ENCODE measurements at places on chromosomes 13 and 19.
A peak's percentile ranks its signal among the peaks of the same experiment; 100 is the strongest.

DNA sequence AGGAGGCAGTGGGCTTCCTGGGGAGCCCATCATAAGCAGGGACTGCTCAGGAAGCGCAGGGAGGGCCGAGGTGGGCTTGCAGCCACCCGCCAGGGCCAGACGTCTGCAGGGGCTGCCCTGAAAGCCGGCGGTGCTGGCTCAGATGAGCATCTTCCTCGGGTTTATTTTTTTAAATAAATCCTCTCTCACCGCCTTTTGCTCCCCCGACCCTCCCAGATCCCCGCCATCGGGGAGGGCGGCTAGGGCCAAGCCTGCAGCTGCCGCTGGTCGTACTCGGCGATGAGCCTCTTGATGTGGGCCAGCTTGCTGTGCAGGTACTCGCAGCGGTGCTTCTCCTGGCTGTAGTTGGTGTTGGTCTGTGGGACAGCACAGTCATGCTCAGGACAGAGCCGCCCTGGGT is 6.6 kb upstream of the ISYNA1 start:
- DNase-seq = no peak

- no peak for DNase-seq
Measured at GRCh38 chr19:15635016-15635805, 5.5 kb upstream of the CYP4F3 start.

DNA sequence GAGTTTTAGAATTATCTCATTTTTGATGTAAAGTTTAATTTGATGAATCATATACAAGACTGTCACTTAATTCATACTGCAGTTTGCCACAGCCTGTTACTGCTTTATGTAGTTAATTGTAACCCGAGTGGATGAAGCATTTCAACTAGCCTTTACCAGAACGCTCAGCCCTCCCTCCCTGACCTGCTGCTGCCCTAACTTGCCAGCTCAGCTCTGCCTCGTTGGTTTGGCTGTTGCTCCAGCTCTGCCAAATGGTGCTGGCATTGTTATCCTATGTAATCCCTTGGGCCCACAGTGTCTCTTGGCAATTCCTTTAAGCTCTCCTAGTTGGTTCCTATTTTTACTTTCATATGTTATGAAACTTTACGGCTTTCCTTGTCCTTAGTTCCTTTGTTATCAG is 113.3 kb downstream of the LMO7 start:
- DNase-seq = no peak

DNA sequence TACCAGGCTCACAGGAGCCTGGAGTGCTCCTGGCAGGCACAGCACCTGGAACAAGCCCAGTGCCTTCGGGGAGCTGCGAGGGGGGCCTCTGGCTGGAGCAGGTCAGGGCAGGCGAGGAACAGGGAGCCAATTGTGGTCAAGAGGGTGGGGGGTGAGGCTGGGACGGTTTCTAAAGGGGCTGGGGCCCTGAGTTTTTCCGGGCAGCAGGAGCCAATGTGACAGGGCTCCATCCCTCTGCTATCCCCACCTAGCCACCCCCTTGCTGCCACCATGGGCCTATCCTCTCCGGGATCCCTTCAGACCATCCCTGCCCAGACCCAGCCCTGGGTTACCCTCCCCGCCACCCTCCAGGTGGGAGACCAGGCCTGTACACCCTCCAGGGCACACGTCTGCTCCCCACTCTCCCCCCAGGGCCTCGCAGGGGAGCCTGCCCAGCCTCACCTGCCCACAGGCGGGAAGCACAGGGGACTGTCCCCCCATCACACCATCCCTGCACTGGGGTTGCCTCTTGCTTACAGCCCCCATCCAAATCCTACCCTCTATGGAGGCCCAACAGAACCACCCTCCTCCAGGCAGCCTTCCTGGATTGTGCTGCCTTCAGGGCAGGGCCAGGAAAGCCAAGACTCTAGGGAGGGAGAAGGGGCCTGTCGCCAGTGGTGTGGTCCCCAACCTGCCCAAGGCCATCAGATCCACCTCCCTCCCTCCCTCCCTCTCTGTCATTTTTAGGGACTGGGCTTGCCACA is 121.0 kb downstream of the URI1 start:
- no peak for DNase-seq

DNA sequence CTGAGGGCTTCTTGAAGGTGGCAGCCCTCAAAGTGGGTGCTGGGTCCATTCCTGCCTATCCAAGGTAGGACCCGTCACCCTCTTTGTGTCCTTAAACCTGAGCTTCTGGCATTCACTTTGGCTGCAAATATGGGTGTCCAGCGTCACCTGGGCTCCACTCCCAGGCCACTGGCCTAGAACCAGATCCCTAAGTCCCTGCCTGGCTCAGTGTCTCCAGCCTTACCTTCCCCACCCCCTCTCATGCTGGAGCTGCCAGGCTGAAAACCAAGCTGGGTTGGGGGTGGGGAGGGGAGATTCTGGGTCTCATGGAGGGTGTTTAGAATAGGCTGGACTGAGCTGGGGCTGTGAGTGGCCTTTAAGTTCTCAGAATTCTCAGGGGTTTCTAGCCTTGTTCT is 12.4 kb downstream of the PDE4A start:
- DNase-seq = no peak

GRCh38 chr13:91347202-91347995 is at the start of gene MIR17HG:
Gene MIR17HG (plus strand): TSS chr13:91347687.
- peak; percentile 90 for DNase-seq

DNA sequence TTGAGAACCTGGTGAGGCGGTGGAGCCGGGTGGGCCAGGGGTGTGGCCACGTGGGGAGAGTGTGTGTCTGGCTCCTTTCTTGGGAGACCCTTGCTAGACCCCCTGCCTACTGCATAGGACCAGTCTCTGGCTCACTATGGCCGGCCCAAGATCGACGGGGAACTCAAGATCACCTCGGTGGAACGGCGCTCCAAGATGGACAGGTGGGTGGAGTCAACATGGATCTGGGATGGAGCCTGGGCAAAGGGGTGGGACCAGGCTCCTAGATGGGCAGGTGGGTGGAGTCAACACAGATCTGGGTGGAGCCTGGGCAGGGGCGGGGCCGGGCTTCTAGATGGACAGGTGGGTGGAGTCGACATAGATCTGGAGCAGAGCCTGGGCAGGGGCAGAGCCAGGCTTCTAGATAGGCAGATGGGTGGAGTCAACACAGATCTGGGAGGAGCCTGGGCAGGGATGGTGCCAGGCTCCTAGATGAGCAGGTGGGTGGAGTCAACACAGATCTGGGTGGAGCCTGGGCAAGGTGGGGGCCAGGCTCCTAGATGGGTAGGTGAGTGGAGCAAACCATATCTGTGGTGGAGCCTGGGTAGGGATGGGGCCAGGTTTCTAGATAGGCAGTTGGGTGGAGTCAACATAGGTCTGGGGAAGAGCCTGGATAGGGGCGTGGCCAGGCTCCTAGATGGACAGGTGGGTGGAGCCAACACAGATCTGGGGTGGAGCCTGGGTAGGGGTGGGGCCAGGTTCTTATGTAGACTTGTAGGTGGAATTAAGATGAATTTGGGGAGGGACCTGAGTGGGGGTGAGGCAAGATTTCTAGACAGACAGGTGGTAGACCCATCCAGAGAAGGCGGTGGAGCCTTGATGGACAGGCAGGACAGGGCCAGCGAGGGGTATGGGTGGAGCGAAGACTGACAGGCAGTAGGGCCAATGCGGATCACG is 56.5 kb downstream of the VAV1 start:
- no peak for DNase-seq

DNA sequence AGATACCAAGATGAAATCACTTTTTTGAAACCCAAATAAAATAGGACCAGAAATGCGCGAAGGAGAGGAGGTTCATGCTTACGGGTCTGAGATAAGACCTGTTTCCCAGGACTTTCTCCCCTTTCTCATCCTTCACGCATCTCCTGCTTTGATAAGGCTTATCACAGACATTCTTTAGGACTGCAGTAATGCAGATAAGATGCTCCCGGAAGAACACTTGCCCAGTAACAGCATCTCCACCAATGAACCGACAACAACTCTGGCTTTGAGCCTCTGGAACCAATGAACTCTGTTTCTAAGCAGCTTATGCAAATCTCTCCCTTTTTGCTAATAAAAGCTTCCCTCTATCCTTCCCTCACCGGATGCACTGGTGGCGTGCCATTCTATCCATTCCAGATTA is 783.4 kb upstream of the ARGLU1 start:
- no peak for DNase-seq

GRCh38 chr13:46385946-46386345 is 1.1 kb downstream of the RUBCNL start:
- no peak for DNase-seq

- no peak for DNase-seq
Measured at GRCh38 chr13:76516013-76516412, 370.2 kb downstream of the KCTD12 start.

- no peak for DNase-seq
Measured at GRCh38 chr13:36512771-36513170, 80.5 kb downstream of the CCNA1 start.

DNA sequence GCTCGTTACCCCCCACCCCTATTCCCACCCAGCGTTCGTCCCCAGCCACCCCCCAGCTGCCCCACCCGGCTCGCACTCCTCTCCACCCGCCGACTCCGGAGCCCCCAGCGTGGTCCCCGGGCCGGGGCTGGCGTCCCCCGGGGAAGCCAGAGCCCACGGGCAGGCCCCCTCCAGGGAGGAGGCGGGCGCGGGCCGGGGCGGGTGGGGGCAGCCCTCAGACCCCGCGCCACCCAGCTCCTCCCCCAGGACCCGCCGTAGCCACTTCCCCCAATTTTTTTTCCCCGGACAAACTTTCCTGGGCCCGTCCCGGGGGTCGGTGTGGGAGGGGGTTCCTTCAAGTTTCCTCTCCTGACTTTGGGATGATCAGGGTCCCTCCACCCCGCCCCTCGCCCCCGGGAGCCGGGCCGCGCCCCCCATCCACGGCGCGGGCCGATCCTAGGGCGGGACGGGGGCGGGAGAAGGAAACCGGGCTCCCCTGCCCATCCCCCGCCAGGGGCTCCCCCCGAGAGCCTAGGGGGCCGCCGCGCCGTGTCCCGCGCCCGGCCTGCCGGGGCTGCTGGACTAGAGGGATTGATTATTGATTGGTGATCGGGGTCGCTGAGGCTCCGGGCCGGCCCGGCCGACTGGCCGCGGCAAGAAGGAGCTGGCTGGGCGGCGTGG is 927 bp upstream of the TSHZ3 start:
- peak; percentile 54 for DNase-seq

DNA sequence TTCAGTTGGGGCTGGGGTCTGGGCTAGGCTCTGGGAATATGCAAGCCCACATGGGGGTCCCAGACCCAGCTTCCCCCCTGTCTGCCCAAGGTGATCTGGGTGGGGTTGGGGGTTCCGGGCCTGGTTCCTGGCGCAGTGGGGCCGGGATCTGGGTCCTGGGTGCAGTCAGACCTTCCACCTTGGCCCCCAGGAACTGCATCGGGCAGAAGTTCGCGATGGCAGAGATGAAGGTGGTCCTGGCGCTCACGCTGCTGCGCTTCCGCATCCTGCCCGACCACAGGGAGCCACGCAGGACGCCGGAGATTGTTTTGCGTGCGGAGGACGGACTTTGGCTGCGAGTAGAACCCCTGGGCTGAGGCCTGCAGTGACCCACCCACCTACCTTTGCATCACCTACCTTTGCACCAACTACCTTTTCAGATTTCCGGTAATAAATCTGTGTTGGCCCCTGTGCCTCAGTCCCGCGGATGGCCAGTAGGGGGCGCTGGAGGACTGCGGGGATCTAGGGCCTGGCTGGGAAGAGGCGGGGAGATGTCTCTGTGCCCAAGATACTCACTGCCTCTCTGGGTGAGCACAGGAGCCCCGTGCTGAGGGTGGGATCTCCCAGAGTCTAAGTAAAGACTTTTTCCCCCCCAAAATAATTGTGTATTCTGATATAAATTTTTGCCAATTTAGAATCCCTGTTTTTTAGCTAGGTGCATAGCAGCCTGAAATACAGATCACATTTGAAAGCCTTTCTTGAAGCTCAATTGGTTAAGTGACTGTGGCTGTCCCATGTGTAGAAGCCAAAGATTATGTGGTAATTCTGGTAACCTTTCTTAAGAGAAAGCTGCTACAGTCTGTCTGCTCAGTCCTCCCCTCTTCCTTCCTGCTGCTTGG is 11.5 kb upstream of the CYP4F3 start:
- DNase-seq = peak; percentile 38

DNA sequence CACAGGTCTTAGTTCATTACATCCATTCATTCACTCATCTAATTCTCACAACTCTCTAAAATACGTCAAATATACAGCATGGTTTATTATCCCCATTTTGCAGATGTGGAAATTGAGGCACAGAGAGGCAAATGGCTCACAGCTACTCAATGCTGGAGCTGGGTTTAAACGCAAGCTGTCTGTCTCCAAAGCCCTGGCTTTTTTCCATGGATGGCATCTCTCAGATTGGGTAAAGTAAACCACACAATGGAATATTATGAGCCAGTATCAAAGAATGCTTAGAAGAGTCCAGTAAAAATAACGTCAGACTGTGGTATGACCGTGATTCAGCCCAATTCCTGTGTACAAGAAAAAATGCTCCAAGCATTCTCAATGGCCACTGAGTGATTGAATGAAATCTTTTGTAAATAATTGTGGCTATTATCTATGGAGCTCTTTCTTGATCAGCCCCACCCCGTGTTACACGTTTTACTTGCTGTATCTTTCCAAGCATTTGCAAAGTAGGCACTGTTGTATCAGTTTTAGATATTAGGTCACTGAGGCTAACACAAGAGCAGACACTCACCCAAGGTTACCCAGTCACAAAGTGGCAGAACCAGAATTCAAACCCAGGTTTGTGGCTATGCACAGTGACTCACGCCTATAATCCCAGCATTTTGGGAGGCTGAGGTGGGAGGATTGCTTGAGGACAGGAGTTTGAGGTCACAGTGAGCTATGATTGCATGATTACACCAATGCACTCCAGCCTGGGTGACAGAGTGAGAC is 5.5 kb upstream of the ACP7 start:
- no peak for DNase-seq

- DNase-seq = no peak
Measured at GRCh38 chr13:32036126-32036695, 4.6 kb downstream of the FRY start.

- no peak for DNase-seq
Measured at GRCh38 chr13:105346141-105346775, 1189.2 kb downstream of the EFNB2 start.

GRCh38 chr13:86681223-86681622 is 882.0 kb upstream of the SLITRK6 start:
- DNase-seq = no peak

GRCh38 chr13:28659621-28659970 is 666 bp downstream of the POMP start:
- DNase-seq = peak; percentile 8

- no peak for DNase-seq
Measured at GRCh38 chr13:91417660-91418325, 19.4 kb downstream of the GPC5 start.

- DNase-seq = no peak
Measured at GRCh38 chr13:41681587-41681986, 224.2 kb downstream of the RGCC start.

DNA sequence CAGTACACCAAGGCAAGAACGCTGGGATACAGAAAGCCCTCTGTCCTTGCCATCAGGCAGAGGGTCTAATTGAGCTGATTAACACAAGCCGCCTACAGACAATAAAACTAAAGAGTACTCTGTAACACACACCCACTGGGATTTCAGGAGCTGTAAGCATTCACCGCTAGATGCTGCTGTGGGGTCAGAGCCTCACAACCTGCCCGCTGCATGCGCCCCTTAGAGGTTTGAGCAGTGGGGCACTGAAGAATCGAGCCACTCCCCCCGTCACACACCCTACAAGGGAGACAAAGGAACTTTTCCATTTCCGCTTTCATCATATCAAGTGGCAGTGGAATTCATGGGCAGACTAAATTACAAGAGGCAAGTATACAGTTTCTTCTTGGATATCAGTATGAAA is 1080.6 kb downstream of the PCDH17 start:
- no peak for DNase-seq

- no peak for DNase-seq
Measured at GRCh38 chr19:19025861-19026260, 7.5 kb downstream of the SUGP2 start.
